ENCODE measurements at places on chromosomes 2 and 18.

DNA sequence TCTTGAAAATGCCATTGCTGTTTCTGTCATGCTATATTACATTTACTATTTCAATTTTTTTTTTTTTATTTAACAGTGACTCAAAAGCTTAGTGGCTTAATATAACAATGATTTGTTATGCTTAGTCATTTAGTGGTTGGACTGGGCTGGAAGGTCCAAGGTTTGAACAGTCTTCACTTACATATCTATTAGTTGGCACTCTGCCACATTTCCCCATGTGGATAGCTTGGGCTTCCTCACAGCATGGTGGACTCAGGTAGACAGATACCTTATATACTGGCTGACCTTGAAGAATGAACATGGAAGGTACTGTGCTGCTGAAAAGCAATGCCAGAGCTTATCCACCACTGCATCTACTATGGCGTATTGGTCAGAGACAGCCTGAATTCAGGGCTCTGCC lies 909.5 kb upstream of the SOX11 start:
- DNase-seq, result no peak

DNA sequence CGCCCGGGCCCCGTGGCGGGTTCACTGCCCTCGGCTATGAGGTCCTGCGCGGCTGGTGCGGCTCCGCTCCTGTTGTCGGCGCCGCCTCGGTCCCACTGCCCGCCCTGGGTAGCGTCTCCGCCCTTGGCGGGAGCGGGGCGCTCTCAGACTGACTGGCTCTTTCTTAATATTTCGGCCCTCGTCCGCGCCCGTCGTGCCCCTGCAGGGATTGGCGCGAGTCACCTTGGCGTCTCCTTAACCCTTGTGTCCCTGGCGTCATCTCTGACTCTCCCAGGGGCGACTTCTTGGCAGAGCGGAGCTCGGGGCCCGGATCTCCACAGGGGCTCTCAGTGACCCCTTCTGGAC lies 1.3 kb downstream of the PTMA start:
- no peak for DNase-seq

DNA sequence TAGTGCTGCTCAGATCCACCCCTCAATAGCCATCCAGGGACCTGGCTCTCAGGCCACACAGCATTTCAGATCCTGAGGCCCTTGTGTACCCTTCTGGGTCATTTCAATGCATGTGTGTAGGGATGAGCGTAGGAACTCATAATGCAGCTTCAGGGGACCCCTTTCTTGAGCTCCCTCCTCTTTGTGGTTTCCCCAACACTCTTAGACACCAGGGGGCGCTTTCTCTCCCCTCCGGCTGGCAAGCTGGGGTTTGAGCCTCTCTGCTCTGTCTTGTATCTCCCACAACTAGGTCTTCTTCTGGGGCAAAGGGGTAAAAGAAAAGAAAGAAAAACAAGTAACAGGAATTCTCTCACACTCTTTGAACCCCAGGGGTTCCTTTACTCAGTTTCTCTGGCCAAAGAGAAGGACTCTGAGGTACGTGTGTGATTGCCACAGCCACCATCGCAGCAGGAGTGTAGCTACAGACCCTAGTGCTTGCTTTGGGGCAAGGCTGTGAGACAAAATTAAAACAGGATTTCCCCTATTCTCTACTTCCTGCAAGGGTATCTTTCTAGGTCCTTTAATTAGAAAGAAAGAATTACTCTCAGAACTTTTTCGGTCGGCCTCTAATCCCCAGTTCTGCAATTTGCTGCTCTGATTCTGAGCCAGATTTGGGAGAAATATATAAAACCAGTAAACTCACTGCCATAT lies 38.0 kb downstream of the CABYR start:
- DNase-seq, result peak; percentile 55

GRCh38 chr2:74525717-74526648 lies at the start of gene DQX1:
Gene DQX1 (minus strand): TSS chr2:74526231. CDS start chr2:74525729, 502 bp downstream.
- no peak for DNase-seq

DNA sequence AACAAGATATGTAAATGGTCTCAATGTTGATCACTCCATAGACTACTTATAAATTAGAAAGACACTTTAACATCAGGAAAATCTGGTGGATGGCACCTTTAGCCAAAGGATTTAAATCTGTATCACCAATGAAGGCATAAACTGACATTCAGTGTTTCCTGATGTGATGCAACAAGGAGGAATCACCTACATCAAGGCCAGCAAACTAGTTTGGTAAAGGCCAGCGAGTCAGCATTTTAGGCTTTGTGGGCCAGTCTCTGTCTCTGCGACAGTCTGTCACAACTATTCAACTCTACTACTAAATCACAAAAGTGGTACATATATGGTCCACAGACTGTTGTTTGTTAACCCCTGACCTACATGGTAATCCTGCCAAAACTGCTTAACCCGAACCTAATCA lies 33.3 kb downstream of the C2orf76 start:
- no peak for DNase-seq

DNA sequence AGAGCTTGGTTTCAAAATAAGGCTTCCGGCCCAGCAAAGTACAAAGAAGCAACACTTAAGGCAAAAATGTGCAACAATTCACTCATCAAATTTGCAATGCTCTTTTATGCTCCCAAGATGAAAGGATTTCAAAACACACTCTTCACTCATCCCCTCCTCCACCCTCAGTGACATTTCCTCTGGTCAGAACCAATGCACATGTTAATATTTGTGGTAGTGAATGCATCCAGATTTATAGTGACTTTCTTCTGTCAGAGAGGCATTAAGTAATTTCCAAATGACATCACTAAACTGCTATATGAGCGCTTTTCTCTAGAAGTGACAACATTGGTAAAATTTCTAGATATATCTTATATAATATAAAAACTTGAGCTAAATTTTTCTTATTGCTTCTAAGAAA lies 800.4 kb downstream of the NRXN1 start:
- no peak for DNase-seq

GRCh38 chr2:235554385-235554784 lies 60.5 kb downstream of the AGAP1 start:
- DNase-seq, result no peak

GRCh38 chr18:40926679-40927078 lies 1028.4 kb upstream of the PIK3C3 start:
- DNase-seq, result no peak

DNA sequence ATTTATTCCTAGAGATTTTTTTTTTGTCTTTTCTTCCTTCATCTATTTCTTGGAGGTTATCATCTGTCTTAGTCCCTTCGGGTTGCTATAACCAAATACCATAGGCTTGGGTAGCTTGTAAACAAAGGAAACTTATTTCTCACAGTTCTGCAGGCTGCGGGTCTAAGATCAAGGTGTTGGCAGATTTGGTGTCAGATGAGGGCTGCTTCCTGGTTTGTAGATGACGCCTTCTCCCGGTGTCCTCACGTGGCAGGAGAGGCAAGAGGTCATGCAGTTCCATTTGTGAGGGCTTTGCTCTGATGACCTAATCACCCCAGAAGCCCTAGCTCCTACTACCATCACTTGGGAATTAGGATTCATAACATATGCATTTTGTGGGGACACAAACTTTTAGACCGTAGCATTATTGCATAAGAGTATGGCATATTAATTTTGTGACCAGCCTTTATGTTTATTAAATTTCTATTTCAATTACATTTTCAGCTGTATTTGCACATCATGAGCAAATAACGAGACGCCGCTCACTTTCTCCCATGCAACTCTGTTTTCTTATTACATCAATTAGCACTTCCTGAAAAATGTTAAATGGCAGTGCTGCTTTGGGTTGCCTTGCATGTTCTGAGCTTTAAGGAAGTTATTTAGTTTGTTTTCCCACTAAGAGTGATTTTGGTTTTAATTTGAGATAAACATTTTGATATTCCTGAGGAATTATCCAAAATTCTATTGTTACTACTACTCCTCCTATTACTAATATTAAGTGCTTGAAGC lies 246.4 kb upstream of the HDAC4 start:
- no peak for DNase-seq

GRCh38 chr2:172380436-172381274 lies 46.7 kb upstream of the ITGA6 start:
- no peak for DNase-seq

DNA sequence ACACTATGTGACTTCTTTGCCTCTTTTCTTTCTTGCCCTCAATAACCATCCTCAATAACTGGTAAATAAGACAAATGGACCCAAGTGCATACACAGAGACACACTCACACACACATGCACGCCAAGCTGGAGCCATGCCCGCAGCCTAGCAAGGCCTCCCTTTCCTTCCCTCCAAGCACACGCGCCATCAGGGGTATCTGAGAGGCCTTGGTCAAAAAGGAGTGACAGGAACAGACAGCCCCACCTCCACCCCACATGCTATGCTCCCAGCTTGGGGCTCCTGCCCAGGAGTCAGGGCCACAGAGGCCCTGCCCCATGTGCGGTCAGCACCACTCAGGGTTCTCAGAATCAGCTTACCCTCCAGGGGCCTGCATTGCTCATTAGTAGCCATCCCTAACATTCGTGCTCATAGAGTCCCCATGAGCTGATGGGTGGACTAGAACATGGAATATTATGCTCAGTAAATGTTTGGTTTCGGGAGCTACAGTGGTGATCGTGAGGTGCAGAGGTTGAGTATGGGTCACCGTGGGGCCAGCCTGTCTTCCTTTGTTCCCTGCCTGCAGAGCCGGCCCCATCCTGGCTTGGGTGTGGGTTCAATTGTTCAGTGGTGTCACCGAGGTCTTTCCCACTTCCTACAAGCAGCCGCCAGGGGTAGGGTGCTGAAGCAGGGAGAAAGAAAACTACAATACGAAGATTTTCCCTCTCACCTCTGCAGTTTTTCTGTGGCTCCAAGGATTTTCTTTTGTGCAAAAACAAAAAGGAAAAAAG lies 158.2 kb upstream of the RAB12 start:
- DNase-seq, result no peak

DNA sequence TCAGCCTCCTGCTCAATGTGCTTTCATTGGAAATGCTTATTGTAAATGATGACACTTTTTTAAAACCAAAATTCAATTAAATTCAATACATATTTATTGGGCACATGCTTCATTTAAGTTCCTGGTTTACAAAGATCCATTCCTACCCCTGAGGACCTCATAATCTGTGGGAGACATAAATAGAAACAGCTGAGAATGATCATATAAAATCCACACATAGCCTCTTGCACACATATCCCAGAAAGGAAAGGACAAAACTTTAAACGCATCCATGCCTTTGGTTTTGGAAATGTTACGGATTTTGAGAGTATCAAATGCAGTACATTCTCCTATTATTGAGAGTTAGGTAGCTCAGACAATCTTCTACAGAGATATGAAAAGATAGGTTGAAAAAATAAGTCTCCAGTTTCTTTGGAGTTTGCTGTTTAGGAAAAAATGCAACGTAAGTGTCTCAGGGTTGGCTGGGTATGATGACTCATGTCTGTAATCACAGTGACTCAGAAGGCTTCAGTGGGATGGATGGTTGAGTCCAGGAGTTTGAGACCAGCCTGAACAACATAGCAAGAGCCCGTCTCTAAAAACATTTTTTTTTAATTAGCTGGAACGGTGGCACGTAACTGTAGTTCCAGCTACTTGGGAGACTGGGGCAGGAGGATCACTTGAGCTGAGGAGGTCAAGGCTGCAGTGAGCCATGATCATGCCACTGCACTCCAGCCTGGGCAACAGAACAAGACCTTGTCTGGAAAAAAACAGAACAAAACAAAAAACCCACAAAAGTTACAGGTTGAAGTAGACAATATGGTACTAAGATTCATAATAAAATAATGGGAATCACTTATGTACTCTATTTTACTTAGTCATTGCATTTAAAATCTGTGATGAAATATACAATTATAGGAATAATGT lies 3.9 kb upstream of the PRELID3A start:
- DNase-seq, result no peak

GRCh38 chr2:141697035-141697434 lies 433.8 kb downstream of the LRP1B start:
- DNase-seq, result no peak

- DNase-seq, result peak; percentile 6
Observed at GRCh38 chr2:238948765-238949641, 101.1 kb downstream of the TWIST2 start.

- no peak for DNase-seq
Observed at GRCh38 chr18:11148680-11149440, 509 bp downstream of the PIEZO2 start.

- DNase-seq, result peak; percentile 20
Observed at GRCh38 chr2:233436191-233436581, 81.9 kb downstream of the DGKD start.

DNA sequence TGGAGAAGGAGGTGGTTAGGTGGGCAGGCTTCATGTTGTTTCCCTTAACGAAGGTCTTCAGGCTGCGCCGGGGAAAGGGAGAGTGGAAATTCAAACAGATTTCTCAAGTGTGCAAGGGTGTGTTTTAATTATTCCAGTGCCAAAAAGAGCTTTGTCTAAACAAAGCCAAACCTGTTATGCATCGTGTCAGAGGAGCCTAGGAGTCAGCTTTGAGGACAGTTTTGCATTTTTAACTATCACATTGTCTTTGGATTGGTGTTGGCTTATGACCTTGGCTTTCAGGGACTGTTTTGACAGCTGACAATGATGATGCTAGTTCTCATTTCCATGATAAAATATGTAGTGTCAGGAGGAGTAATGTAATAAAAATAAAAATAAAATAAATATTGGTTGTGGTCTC lies 144.8 kb downstream of the LDLRAD4 start:
- DNase-seq, result no peak

DNA sequence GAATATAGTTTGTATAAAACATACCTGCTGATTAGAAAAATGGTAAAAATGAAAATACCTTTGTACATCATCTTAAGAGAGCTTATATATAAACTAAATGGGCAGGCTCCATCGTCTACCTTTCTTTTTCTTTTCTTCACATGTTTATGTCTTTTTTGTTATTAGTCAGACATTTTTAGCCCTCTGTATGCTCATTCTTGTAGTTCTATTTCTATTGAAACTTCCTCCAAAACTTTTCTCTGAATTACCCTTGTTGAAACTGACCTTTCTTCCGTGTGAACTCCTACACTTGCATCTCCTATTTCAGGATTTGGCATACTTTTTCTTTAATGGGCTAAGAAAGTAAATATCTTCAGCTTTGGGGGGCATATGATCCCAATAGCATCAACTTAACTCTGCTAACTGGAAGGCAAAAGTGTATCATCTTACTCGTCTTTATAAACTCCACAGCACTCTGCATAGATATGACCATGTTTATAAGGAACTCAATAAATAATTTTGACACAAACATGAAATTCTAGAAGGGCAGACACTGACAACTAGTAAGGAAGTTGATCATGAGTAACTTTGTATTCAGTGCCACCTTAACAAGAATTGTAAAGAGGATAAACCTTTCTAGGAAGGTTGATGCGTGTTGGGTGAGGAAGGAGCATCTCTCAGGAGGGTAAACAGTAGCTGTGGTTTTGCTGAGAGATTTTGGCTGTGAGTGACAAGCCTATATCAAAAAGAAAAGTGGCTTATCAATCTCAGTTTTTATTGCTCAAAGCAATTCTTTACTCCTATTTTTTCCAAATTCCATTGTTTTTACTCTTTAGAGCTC lies 127.6 kb downstream of the PIK3C3 start:
- no peak for DNase-seq

All from omental fat pad (tissue), 4 donors.